ENCODE measurements at places on chromosomes 3 and 15.

DNA sequence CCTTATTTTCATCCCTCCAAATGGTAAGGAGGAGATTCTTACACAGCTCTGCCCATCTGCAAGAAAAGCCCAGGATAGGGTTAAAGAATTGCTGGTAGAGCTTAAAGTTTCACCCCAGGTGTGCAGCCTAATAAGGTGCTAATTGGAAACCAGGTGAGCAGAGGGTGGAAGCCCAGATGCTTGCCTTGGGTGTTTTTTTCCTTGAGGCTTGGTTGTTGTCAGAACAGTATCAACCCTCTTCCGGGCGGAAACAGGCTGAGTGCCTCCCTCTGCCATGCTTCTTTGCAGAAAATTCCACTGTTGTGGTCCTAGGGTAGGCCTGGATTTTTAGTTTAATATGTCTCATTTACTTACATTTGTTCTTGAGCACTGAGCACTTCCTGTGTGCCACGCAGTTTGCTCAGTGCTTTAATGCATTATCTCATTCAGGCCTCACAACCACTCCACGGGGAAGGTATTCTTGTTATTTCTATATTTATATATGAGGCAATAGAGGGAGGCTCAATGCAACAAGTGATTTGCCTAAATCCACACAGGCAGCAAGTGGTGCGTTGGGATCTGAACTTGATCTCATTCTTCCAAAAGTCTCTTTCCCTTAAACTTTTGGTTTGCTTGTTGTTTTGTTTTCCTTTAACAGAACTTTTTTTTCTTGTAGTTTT, 115.0 kb upstream of the LRIG1 start:
- peak; percentile 65 for DNase-seq

- peak; percentile 13 for DNase-seq
Observed at GRCh38 chr3:30112902-30113484, 493.4 kb upstream of the TGFBR2 start.

- DNase-seq: no peak
Observed at GRCh38 chr3:46829699-46830208, 33.5 kb downstream of the MYL3 start.

GRCh38 chr3:58197588-58197987, 13.2 kb downstream of the DNASE1L3 start:
- no peak for DNase-seq

GRCh38 chr15:82079736-82080135, 33.9 kb upstream of the MEX3B start:
- no peak for DNase-seq

DNA sequence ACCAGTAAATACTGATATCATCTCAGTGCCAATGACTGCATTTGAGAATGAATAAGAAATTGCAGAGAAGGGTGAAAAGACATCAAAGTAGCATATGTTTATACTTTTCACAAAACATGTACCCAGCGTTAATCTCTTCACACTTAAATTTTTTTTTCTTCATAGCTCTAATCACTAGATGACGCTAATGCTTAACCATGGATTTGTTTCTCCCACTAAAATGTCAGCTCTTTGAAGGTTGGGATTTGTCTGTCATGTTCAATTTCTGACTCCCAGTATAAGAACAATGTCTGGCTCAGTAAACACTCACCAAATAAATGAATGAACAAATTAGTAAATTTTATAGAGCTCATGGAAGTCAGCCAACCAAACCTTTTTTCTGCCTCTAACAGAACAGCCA, 78.3 kb upstream of the LMCD1 start:
- DNase-seq: no peak

DNA sequence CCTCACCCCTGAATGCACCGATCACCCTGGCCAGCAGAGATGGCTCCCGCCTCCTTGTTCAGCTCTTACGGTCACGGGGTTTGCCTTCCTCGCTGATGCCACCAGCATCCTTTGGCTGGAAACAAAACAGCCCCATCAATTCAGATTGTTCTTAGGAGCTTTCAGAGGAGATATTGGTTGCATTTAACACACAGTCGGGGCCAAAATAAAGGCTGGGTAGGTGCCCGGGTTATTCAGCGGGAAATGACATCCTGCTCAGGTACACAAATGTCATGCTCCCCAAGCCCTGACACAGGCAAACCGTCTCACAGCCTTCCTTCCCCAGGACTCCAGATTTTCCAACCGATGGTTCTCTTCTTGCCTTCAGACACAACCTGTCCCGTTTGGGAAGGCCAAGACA, 62.4 kb upstream of the MEF2A start:
- no peak for DNase-seq

GRCh38 chr15:39403640-39404117, 177.2 kb upstream of the THBS1 start:
- no peak for DNase-seq

DNA sequence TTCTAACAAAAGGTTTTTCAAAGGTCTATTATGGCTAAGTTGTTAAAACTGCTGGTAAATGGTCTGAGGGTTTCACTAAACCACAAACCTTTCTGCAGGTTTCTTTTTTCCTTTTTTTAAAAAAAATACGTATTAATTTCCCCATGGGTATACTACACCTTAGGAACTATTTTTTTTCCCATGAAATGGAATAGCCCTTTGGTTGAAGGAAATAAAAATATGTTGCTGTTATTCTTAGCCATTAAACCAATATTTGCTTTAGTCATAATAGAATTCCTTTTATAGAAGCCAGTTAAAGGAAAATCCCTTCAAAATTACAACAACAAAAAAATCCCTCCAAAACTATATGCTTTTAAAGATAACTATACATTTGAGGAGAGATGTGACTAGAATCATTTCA, 1303.3 kb downstream of the ROBO2 start:
- DNase-seq: no peak

GRCh38 chr3:9690451-9691450, 12.9 kb upstream of the CPNE9 start:
- no peak for DNase-seq

DNA sequence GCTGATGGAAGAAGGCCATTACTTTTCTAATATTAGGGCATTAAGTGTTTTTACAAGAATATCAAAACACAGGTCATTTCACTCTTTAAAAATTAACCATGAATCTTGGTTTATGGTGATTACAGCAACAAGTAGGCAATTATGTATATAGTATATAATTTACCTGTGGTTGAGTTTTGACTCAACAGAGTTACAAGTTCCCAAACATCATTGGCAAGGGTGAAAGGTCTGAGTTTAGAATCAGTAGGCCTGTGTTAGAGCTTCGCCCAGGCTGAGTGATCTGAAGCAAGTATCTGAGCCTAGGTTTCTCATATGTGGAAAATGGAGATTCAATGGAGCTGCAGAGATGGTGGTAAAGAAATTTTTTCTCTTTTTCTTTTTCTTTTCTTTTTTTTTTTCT, 25.1 kb upstream of the LPP start:
- DNase-seq: no peak

DNA sequence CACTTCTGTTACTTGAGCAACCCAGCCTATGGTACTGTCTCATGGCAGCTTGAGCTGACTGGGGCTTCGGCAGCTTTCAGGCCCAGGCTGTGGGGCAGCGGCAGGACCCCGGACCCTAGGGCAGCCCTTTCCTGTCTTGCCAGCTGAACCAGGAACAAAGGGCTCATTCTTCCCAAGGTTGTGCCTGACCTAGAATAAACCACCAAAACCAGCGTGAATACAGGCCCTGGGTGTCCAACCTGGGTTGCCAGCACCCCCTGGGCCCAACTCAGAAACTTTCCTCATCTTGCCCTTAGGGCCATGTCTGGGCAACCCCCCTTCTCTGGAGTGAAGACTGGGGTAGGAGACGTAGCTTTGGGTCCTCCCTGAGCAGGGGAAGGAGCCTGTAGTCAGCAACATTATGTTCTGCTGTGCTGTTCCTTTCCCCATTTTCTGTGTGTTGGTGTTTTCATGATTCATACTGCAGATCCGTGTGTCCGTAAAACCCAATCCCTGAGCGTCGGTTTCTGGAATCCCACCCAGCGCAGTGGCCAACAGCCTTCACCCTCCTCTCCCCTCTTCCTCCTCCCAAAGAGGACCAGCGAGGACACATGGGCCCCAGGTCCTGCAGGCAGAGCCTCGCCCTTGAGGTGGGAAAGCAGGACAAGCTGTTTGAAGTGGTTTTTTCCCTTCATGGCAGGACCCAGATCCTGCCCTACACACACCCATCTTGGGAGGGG, 33.5 kb downstream of the TKT start:
- no peak for DNase-seq

GRCh38 chr3:123686251-123686650, 101.4 kb upstream of the HACD2 start:
- no peak for DNase-seq

DNA sequence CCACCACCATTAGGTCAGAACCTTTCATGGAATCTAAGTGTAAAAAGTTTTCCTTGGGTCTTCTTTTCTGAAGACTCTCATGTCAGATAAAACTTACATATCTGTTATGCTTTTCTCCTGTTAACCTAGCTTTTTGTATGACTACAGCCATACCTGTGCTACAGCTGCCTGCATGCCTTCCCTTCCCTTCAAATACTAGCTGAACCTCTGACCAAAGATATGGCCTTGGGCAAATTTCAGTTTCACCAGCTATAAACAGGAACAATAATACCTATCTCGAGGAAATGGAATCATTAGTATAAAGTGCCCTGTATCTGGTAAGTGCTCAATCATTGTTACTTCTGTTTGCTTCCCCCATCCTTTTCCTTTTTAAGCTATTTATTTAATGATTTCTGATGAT, 25.0 kb downstream of the GLB1 start:
- DNase-seq: no peak

GRCh38 chr15:91863621-91864255, 10.2 kb downstream of the SLCO3A1 start:
- no peak for DNase-seq

GRCh38 chr3:154345422-154346122, 21.3 kb upstream of the DHX36 start:
- peak; percentile 72 for DNase-seq

DNA sequence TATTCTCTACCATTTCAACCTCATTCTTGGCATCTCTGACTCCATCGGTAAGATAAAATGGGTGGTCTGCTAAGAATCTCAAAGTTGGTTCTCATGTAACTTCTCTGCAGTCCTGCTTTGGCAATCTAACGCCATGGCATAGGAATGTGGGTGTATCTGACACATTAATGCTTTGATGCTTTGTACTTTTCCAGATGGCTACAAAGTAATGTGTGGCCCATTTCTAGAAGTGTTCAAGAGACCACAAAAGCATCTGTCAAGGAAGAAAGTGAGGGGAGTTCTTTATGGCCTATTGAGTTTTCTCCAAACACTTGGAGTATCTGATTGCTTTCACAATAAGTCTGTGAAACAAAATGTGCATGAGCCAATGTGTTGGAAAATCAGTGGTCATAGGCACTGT, 339.9 kb upstream of the TGFBR2 start:
- no peak for DNase-seq

DNA sequence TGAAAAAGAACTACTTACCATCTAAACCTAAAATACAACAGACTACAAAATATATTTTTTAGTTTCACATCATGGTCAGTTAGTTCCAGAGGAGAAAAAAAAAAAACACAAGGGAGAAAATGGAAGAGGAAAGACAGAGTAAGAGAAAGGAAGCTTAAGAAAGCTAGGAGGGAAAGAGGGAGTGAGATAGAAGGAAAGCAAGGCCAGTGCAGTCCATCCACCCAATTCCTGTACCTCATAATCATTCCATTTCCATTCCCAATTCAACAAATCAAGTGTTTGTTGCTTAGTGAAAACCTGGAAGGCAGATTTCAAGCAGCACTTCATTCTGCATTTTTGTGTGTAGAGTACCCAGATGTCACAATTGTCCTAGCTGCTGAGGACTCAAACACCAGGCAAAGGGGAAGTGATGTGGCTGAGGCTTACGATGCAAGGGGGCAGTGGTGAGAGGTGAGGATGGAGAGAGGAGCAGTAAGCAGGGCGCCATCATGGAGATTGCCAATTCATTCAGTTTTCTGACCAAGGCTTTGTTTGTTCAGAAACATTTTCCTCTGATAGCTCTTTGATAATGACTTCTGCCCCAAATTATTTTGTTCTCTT, 83.6 kb upstream of the GSK3B start:
- no peak for DNase-seq

DNA sequence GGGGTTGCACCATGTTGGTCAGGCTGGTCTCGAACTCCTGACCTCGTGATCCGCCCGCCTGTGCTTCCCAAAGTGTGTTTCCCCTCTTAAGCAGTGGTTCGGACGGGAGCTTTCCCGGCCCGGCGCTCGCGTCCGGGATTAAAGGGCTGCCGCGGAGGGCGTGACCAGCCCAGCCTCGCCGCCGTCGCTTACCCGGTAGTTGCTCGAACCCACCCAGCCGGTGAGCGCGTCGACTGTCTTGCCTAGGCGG, 513 bp downstream of the CLASP2 start:
- DNase-seq: no peak

DNA sequence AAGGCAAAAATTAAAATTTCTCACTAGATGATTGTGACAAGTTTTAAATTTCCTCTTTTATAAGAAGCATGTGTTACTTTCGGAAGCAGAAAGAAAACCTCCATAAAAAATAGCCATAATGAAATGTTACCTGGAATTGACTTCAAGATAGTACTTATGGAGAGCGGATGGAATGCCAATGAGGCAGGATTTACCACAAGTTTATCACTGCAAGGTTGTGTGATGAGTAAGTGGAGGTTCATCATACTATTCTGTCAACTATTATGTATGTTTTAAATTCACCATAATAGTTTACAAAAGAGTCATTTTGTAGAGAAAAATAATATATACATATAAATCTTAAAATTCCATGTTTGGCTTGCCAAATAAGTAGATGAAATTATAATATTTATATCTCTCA, 230.3 kb downstream of the SCAPER start:
- no peak for DNase-seq

DNA sequence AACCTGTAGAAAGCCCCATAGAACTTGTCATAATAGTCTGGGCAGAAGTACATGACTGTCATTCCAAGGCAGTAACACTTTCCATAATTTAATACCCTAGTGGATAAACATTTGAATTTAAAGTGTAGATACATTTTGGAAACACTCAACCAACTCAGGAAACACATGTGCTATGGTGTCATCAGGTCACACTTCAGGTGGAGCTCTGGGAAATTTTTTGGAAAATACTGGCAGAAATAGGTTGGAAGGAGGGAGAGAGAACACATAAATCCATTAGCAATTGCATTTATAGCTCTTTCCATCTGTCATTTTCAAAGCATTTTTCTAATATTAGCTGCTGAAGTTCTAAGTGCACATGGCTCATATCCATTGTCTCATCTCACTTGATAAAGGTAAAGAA, 135.7 kb downstream of the MEIS2 start:
- DNase-seq: no peak

- DNase-seq: no peak
Observed at GRCh38 chr3:127394031-127394430, 106.2 kb upstream of the PRR20G start.

DNA sequence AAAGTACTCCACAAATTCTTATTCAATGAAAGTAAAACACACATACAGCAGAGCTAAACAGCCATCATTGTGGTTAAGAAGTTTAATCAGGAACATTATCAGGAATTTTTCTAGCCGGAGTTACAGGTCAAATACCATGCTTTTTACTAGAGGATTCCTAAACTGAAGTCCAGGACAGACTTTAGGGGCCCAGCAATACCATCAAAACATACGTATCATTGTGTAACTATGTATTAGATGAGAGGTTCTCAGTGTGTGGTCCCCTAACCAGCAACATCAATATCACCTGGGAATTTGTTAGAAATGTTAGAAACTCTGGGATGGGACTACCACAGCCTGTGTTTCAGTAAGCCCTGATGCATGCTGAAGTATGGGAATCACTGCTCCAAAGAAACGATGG, 404.2 kb upstream of the IL12A start:
- no peak for DNase-seq

- DNase-seq: no peak
Observed at GRCh38 chr15:64884679-64885078, 27.0 kb upstream of the ANKDD1A start.

- DNase-seq: no peak
Observed at GRCh38 chr3:180287703-180288102, 251.0 kb upstream of the PEX5L start.

- no peak for DNase-seq
Observed at GRCh38 chr3:8903191-8903590, 60.1 kb downstream of the RAD18 start.
